Hepatocyte (in vitro differentiated cells): ENCODE measurements at places on chromosomes 7 and 10.

GRCh38 chr7:57821438-57822382 lies 371.7 kb downstream of the ZNF716 start:
- DNase-seq, result no peak

- DNase-seq, result no peak
Observed at GRCh38 chr10:124939290-124939689, 2.6 kb upstream of the ZRANB1 start.

DNA sequence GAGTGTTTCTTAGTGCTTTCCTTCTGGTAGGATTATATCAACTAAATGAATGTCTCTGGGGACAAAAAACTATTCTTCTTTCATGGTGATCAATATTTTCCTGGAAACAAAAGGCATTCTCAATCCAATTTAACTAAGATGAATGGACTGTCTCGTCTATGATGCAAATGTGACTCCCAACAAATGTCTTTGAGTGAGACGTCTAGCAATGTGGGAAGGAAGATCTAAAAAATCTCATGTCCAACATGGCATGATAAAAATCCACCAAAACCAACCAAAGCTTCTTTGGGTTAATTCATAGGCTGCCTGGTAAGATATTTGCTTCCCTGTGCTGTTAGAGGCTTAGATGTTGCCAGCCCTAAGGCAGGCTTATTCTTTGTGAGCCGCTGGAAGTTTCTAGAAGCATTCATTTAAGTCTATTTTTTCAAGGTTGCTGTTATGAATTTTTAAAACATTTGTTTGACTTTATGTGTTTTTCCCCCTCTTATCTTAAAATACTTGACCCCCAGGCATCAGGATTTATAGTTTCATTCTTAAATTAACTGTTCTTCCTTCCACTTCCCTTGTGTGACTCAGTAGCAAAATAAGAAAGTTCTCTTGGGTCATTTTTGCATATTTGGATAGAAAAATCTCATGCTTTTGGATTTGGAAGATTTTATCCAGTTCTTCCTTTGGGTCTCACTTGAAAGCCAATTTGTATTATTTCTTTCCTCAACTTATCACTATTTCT lies 156.3 kb downstream of the NRP1 start:
- DNase-seq, result no peak

- no peak for DNase-seq
Observed at GRCh38 chr10:84820120-84820519, 491.7 kb downstream of the CCSER2 start.

GRCh38 chr7:44944821-44945220 lies 34.0 kb downstream of the MYO1G start:
- no peak for DNase-seq

- DNase-seq, result no peak
Observed at GRCh38 chr7:78222001-78222751, 423.6 kb downstream of the PHTF2 start.

DNA sequence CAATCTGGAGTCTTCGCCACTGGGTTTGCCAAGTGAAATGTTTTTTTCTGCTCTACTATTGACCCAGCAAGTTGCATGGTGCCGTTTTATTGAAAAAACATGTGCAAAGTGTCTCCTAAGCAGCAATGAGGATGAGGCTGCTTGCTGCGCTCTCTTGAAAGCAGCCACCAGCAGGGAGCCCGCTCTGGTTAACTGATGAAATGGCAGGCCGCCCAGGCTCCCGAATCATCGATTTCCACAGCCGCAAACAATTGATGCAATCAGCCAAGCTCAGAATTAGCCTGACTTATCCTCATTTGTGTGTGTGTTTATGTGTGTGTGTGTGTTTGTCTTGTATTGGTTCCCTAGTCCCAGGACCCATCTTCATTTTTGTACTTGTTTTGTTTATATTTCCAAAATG lies 22.2 kb upstream of the LYZL1 start:
- DNase-seq, result no peak

- DNase-seq, result no peak
Observed at GRCh38 chr10:106728232-106728631, 436.3 kb downstream of the SORCS1 start.

GRCh38 chr7:101674439-101674838 lies 45.3 kb upstream of the MYL10 start:
- DNase-seq, result no peak

GRCh38 chr7:100584683-100585510 lies 1.0 kb downstream of the LRCH4 start:
- DNase-seq, result peak; percentile 89

- no peak for DNase-seq
Observed at GRCh38 chr7:71687286-71687685, 555.3 kb downstream of the GALNT17 start.

DNA sequence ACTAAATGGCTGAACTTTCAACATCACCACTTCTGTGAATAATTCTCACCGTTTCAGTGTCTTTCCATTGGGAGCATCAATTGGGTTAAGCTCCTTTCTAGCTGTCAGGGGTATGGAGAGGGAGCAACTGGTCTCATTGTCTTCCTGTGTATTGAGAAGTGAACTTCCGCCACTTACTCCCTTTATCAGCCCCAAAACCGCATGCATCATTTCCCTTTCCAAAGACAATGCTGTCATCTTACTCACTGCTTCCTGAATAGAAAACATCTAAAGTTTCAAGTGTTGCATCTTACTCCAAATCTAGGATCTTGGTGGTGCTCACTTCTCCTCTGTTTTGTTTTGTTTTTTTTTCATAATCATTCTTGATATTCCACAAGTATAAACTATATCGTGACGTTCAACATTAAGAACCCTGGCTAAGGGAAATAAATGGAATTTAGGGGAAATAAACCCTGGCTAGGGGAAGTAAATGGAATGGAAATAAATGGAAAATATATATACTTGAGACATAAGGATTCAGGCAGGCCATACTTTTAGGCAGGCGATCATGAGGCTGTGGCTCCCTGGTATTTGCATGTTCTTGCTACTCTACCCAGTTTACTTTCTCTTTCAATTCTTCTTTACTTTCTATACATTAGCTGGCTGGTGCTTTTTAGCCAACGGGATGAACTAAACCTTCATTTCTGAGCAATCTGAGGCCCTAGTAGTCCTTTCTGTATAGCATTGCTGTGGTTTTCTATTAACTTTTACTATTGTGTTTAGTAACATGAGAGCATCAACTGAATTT lies 371.9 kb downstream of the BMPER start:
- DNase-seq, result no peak

GRCh38 chr7:147535701-147536111 lies 1054.9 kb upstream of the C7orf33 start:
- peak; percentile 13 for DNase-seq

DNA sequence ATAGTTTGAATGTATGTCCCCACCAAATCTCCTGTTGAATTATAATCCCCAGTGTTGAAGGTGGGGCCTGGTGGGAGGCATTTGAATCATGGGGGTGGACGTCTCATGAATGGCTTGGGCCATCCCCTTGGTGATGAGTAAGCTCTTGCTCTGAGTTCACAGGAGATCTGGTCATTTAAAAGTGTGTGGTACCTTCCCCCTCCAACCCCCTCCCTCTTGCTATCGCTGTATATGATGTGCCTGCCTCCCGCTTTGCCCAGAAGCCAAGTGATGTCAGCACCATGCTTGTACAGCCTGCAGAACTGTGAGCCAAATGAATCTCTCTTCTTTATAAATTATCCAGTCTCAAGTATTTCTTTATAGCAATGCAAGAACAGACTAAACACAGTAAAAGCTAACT lies 103.0 kb downstream of the CNOT4 start:
- DNase-seq, result no peak

DNA sequence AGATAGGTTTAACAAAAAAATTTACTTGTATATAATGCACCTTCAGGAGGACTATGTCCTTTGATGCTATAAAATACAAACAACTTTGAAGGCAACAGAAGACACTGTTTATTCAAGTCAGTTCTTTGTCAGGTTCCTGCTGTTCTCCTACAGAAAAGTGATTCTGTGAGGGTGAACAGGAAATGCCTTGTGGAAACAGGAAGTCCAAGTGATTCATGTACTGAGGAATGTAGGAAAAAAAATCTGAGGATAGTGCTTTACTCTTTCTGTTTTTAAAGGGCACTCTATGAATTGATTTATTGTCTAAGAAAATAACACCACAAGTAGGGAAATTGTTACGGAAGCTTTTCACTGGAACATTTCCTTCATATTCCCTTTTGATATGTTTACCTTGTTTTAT lies 171.9 kb downstream of the HDAC9 start:
- peak; percentile 19 for DNase-seq

DNA sequence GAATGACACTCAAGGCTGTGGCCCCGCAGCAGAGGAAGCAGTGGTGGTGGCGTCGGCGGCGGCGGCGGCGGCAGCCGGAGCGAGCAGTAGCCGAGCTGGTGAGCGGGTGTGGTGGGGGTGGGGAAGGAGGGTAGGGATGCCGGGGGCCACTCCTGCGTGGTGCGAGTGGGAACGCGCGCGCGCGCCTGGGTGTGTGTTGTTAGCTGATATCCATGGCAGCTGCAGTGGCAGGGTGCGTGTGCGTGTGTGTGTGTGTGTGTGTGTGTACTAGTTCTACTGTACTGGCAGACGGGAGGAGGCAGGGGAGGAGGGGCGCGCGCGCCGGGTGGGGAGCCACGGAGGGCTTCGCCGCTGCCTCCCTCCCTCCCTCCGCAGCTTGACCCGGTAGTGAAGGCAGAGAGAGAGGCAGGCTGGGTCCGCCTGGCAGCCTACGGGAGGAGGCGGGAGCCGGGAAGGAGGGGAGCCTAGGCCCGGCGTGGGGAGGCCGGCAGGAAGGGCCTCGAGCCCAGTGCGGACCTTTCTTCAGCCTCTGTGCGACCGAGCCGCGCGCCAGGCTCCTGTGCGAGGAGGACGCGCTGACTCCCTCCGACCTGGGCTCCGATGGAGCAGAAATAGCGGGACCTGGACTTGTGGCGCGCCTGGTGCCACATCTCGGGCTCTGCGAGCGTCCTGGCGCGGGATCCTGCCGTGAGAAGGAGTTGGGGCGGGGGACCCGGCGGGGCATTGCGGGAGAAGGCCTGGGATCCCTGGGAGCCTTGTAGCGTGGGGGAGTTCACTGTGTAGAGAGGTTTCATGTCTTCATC lies at the start of gene MAGI2:
Gene MAGI2, minus strand, starts transcription at position 110 of the 803 bp plus-strand sequence. CDS start 347 bp downstream, outside the sequence.
- peak; percentile 89 for DNase-seq

DNA sequence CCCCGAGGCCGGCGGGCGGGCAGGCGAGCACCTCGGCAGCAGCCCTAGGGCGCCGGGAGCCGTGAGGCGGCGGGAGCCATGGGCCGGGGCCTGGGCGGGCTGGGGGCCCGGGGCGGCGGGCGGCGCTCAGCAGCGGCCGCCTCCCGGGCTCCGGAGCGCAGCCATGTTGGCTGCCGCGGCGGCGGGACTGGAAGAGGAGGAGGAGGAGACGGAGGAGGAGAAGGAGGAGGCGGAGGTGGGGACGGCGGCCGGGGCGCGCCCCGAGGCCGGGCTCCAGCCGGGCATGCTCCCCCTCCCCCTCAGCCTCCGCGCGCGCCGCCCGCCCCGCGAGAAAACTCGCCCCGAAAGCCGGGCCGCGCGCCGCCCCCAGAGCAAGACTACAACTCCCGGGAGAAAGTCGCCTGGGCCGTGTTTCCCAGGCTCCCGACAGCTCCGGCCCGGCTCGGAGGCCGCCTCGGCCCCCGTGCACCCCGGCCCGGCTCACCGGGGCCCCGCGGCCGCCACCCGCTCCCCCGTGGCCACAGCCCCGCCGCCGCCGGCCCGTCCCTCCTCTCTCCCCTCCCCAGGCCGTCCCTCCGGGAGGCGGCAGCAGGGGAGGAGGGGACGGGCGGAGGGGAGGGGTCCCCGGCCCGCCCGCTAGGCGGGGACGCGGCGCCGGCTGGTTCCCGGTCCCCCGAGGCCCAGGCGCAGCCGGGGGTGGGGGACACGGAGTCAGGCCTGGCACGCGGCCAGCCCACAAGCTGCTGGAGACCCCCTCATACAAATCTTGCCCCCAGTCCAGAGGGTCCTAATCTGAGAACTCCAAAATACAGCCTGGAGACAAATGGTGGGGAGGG lies at the start of gene DLG5:
Gene DLG5, minus strand, starts transcription at position 190 of the 836 bp plus-strand sequence. CDS start 235 bp downstream, outside the sequence.
- DNase-seq, result peak; percentile 80

GRCh38 chr10:133274751-133275683 lies 1.7 kb downstream of the ADAM8 start:
- peak; percentile 42 for DNase-seq

- no peak for DNase-seq
Observed at GRCh38 chr7:28747404-28747803, 210.7 kb downstream of the TRIL start.

GRCh38 chr10:3625959-3626751 lies 158.9 kb downstream of the KLF6 start:
- DNase-seq, result no peak

DNA sequence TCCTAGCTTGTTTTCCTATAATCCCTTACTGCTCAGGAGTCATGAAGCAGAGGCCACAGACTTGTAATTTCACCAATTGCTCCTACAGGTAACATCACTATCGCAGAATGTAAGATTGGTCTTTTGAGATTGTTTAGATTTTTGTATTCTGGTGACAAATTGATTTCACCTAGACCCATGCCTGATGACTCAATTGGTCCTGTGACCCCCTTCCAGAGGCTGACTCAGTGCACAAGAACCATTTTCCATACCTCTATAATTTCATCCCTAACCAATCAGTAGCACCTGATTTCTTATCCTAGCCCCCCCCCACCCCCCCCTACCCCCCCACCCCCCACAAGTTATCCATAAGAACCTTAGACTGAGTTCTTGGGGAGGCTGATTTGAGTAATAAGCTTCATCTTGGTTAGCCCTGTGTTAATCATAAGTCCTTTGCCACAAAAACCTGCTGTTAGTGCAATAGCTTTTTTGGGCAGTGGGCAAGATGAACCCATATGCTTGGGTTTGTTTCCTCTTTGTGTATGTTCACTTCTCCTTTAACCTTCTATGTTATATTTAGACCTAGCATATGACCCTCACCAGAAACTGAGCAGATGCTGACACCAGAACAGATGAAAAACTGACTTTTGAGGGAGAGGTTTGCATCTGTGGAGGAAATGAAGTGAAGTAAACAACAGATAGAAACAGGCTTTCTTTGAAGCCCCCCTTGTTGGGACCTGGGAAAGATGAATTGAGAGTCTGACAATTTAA lies 187.1 kb downstream of the KIF20B start:
- no peak for DNase-seq

DNA sequence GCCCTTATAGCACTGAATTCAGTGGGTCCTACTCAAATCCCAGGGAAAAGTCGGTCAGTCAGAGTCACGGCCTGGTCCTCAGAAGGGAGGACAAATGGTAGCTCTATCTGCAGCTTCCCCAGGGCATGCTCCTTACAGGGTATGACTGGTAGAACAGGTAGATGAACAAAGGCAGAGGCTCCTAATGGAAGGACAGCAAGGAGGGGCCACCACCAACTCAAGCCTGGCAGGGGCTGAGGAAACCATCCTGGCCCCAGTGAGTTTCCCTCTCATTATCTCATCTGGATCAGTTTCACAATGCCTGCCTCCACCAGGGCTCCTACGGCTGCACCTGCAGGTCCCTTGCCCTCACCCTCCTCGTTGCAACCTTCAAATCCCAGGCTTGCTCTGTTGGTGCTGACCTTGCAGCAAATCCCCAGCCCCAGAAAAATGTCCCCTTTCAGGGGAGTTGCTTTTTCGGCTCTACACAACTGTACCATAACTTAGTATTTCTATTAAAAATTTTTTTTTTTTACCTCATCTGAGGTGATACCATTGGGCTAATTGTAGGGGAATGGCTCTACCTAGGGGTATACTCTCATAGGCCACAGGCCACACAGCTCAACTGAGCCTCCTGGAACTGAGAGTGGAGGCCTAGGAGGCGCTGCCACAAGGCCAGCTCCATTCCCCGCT lies 2.4 kb upstream of the MYO1G start:
- DNase-seq, result no peak

GRCh38 chr7:13107291-13107690 lies 419.9 kb downstream of the ARL4A start:
- no peak for DNase-seq
